ENCODE measurements at places on chromosomes 3 and 15. TPM values are rescaled to one million over a fixed set of nuclear protein-coding genes. Genes with fewer than 3 reads are reported as not detected.

DNA sequence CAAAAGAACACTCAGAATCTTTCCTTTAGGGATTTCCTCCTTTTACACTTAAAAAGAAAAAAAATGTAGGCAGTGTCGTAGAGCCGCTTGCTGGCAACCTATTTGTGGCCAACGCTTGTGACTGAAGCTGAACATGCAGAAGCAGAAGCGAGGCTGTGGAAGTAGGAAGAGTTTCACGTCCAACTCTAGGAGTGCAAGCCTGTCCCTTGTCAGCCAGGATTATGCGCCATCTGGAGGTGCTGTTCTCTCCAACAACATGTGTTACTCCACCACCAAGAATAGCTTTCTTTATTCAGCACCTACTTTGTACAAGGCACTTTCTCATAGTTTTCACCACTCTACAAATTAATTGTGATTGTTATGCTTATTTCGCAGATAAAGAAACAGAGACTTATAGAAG lies 223.2 kb upstream of the LMCD1 start:
- no peak for DNase-seq

DNA sequence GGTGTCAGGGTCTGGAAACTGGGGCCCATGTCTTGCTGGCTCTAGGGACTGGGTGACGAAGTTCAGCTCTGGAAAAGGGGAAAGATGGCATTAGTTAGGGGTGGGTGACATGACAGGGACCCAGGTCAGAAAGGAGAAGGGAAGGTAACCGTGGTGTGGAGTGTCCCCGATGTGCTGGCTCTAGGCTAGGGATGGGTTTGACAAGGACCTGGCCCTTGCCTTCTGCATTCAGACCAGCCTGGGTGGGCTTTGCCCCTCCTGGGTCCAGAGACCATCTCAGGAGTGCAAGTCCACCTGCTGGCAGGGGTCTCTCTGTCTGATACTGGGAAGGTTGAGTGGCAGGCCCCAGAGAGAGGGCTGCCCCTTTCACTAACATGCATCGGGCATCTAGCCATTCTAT lies 28.7 kb upstream of the ATP2B2 start:
- DNase-seq = no peak

DNA sequence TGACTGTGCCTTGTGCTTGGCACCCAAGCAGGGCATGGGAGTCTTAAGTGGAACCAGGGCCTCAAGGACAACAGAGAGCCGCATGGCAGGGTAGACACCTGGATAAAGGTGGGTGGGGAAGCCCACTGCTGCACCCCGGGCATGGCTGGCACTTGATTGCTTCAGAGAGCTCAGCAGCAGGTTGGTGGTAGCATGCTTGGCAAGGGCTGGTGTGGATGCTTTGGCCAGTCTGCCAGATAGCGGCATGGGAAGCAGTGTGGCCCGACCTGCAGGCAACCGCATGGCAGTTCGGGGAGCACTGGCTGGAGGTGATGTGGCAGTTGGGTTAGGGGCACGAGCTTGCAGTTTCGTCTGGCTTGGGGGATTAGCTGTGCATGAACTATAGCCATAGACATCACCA lies 2.5 kb downstream of the CCDC71 start:
- DNase-seq = no peak

DNA sequence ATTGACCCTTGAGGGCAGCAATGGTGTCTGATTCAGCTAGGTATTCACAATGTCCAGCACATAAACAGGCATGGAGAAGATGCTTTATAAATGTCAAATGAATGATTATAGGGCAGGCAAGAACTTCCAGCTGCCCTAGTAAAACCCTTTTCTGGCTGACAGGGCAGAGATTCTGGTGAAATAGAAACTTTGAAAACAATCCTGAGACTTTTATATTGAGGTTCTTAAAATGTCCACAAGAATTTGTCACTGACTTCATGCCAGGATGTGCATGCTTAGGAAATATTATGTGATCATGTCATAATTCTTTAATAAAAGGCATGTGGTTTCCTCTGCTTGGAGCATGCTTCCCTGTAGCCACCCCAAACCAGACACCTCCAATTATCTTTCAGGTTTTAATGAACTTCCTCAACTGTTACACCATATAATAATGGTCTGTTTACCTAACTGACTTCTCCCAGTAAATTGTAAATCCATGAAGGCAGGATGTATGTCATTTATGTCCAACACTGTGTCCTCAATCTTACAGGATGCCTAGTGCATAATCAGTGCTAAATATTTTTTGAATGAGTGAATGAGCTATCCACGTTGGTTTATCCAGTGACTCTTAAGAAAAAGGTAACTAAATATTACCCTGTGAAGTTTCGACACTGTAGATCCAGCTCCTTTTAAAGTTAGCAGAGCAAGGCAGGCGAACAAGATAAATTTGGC lies 43.4 kb upstream of the CLRN1 start:
- DNase-seq = no peak

GRCh38 chr3:7607676-7608075 lies 746.8 kb downstream of the GRM7 start:
- DNase-seq = no peak

- DNase-seq = no peak
Observed at GRCh38 chr3:115245438-115245837, 98.3 kb upstream of the ZBTB20 start.

- no peak for DNase-seq
Observed at GRCh38 chr15:31554261-31554660, 227.6 kb downstream of the KLF13 start.

GRCh38 chr3:159914426-159914825 lies 74.2 kb upstream of the IL12A start:
- DNase-seq = no peak

The RAB7A gene
- total RNA-seq = 140 TPM

The SLC25A26 gene
- 22.6 TPM for total RNA-seq

The ANKRD34C gene
- not detected for total RNA-seq

The PYGO1 gene
- total RNA-seq = 7.7 TPM

Data from omental fat pad (tissue), 4 donors.